ENCODE measurements at places on chromosomes 6 and 20.
A peak's percentile ranks its signal among the peaks of the same experiment; 100 is the strongest.

DNA sequence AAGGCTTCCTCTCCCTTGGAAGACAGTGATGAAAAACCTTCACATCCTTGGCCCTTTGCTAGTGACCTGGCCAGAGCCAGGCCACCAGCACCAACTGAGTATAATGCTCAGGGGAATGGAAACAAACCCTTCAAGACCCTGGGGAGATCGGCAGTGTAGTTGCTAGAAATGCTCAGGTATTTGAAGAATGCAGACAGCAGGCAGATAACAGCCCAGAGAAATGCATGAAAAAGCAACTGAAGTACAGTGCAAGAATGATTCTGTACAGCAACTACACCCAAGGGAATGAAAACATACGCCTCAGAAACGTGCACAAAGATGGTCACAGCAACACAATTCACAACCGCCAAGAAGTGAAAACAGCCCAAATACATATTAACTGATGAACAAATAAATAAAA is 41.1 kb downstream of the PPP1R3G start:
- no peak for DNase-seq

GRCh38 chr6:144017166-144018094 is 9.4 kb upstream of the PLAGL1 start:
- no peak for DNase-seq

DNA sequence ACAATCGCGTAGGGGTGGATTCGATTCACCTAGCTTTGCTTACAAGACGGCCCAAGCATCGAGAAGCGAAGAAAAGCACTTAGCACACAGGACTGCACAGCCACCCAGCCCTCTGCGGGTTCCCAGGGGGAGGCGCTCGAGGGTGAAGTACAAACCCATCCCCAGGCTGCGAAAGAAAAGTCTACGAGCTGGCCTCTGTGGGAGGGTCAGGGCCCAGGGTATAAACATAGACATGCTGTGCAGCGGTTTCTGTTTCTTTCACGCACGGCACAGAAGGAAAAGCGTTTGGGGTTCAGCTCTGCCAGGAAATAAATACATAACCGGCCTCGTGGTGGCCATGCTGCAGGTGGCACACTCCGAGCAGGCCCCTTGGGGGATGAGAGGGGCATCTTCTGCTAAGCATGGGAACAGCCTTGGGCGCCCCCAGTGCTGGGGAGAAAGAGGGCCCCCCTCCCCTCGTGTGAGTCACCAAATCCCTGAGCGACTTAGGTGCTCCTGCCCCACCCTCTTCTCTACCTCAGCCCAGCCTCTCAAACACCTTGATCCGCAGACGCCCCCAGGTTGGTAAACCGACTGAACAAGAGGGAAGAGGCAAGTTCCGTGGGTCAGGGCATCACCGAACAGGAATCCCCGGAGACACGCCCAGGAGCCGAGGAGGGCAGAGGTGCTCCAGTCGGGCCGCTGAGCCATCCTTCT is 91.6 kb upstream of the RIPOR2 start:
- no peak for DNase-seq

DNA sequence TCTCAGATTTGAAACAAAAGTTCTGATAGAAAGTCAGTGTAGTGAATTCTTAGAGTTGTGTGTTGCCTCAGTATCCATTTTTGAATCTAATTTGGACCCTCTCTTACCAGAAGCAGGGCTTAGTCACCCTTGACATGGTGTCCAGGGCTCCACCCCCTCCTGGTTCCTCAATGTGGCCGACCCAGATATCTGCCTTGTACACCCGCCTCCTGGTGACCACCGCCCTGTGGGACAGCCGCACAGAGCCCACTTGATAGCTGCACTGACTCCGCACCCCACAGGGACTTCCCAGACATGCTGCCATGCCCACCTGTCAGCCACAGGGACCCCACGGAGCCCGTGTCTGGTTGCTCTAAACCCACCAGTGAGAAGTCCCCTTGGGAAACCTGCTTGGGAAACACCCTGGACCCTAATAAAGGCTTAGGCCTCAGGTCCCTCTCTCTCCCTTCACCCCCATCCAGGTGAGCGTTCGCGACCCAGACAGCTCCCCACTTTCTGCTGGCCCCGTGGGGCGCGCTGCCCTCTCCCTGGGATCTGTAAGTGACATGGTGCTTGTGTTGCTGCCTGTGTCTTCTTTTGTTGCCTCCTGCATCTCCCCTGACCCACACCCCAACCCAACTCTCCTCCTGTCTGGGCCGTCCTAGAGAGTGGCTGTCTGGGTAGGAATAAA is 47.2 kb upstream of the SYNDIG1 start:
- DNase-seq = no peak

- DNase-seq = no peak
Observed at GRCh38 chr20:760751-761417, 7.4 kb downstream of the SLC52A3 start.

- DNase-seq = peak; percentile 40
Observed at GRCh38 chr20:9185511-9185910, 116.6 kb downstream of the PLCB4 start.

DNA sequence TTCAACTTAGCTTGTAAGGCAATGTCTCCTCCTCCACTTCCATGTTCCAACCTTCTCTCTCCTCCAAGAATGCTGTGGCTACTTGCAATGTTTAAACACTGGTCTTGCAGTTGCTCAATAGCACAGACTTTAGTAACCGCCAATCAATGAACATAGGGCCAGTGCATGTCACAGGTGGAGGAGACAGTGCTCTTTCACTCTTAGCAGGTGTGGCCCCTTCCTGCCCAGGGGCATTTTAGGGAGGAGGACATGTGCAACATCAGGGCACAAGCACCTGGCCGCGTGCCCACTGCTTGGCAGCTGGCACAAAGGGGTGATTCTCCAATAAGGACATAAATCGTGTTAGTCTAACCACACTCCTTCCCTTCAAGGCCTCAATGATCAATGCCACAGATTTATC is 41.3 kb downstream of the ADGRF1 start:
- DNase-seq = no peak

GRCh38 chr6:33029328-33030184 is 20.2 kb upstream of the HLA-DOA start:
- no peak for DNase-seq
